Amniotic stem cell (primary cell): ENCODE measurements at places on chromosomes 2 and 18.

GRCh38 chr2:81213598-81213997, 909.0 kb upstream of the LRRTM1 start:
- DNase-seq = no peak

DNA sequence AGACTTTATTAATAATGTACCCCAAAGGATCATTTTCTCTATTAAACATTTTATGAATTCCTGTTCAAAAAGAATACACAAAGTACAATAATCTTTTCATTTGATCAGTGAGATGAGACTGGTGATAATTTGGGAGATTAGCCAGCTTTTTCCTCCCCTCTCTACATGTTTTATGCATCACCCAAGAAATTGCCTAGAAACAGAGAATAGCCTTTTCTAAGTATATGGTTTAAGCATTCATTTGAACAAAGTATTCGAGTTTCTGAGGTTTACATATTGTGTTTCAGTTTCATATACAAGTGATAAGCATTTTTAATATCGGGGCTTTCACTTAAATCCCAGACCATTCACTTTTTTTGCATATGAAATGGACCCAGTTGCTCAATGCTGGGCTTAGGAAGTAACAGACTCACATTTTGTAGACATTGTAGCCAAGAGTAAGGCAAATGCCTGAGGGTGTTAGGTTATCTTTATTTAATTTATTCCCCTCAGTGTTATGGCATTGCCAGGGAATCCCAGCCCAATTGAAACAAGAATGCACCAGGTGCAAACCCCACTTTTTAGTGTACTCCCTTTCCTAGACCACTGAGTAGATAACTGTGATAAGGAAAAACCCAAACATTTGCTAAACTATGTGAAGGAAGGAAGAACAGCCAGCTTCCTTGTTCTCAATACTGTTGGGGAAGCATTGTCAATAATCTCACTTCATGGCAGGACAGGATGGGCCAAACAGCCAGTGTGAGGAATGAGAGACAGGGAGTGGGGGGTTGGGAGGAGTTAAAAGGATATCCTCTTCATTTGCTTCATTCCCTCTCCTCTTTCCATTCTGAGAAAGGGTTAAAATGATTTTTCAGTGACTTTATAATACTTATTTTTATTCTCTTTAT, 3.5 kb downstream of the CPO start:
- DNase-seq = no peak

GRCh38 chr2:113846429-113846828, 43.5 kb upstream of the ACTR3 start:
- DNase-seq = no peak

- DNase-seq = no peak
Observed at GRCh38 chr18:51645607-51646006, 448.1 kb upstream of the MEX3C start.

GRCh38 chr2:4247791-4248190, 544.4 kb downstream of the DCDC2C start:
- no peak for DNase-seq

DNA sequence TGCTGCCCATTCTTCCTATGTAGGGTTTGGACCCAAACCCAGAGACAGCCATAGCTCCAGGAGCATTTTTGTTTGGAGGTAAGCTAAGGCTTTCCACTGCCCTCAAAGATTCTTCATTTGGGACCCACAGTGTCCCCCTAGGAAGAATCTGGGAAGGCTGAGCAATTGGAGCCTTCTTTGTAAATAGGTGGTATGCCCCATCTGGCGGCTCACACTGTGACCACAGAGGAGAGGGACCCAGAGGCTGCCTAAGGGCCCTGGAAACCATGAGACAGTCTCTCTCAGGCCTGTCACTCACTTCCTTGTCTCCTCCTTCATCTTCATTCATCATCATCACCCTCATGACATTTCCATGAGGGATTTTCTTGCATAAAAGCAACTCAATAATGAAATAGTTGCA, 215.4 kb upstream of the OSR1 start:
- DNase-seq = no peak

GRCh38 chr2:20604951-20605381, 45.9 kb downstream of the HS1BP3 start:
- DNase-seq = no peak

DNA sequence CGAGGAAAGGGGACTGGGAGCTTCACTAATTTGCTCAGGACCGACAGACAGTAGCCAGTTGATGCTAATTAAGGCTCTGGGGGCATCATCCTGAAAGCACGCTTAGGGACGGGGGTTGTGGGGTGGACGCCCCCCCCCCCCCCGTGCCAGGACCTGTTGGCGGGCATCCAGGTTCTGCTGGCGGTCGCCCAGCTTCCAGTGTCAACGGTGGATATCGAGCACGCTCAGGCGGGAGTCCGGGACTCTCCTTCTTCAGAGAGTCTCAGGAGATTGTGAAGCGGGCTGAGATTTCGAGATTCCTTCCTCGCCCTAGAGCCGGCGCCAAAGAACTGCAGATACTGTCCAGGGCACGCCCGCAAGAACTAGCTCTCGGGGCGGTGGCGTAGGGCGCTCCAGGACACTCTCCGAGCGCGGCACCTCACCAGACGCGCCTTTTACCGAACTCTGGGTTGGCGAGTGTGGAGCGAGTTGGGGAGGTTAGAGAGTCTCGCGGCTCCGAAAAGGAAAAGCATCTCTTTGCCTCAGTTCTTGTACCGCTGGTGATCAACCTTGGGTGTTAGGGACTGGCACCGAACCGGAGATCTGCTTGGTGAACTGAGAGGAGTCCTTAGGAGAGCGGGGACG, 5.6 kb downstream of the RAX start:
- DNase-seq = no peak

DNA sequence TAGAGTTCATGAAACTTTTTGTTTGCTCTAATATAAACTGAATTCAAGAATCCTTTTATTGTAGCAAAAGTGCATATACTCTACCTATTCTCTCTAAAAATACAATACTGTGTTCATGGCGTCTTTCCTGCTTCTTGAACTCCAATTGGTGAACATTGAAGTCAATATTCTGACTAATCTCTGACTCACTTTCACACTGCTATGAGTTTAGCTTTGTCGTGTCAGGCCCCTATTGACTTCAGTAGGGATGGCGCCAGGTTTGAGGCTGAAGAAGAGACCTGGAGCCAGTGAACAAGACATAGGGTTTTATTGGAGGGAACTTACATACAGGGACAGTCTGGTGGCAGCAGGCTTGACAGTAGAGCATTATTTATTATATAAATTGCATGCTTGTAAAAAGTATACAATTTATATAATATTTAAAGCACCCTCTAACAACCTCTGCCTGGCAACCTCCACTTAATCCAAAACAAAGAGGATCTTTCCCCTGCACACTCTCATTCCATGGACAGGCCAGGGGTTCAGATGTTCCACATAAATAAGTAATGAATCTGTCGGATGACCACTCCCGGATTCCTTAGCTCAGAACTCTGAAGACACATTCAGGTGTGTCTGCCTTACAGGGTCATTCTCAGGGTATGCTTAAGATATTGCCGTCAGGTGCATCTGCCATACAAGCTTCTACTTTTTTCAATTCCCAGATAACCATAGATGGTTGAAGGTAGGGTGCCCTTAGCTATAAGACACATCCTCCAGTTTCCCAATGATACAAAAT, 141.0 kb downstream of the CERS6 start:
- DNase-seq = no peak

GRCh38 chr2:62118160-62118559, 77.8 kb upstream of the B3GNT2 start:
- no peak for DNase-seq
